Astrocyte (in vitro differentiated cells and primary cell): ENCODE measurements at places on chromosomes 7 and 10.

- DNase-seq, result no peak
Measured at GRCh38 chr7:116518961-116519360, 5.9 kb upstream of the CAV1 start.

GRCh38 chr7:44664780-44665461 lies 58.5 kb downstream of the OGDH start:
- no peak for DNase-seq

DNA sequence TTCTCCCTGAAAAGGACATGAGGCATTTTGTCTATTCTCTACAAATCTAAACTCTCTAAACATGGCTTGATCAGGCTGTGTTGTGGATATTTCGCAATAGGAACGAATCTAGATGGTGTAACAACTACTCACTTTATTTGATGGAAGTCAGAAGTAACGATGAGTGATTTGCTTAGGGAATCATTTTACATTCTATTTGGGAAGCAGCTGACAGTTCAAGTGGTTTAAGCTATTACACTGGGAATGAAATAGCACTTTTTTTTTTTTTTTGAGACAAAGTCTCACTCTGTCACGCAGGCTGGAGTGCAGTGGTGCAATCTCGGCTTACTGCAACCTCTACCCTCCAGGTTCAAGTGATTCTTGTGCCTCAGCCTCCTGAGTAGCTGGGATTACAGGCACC lies 44.1 kb downstream of the NPY start:
- DNase-seq, result no peak

GRCh38 chr7:6612819-6613218 lies 2.6 kb upstream of the ZNF853 start:
- no peak for DNase-seq

DNA sequence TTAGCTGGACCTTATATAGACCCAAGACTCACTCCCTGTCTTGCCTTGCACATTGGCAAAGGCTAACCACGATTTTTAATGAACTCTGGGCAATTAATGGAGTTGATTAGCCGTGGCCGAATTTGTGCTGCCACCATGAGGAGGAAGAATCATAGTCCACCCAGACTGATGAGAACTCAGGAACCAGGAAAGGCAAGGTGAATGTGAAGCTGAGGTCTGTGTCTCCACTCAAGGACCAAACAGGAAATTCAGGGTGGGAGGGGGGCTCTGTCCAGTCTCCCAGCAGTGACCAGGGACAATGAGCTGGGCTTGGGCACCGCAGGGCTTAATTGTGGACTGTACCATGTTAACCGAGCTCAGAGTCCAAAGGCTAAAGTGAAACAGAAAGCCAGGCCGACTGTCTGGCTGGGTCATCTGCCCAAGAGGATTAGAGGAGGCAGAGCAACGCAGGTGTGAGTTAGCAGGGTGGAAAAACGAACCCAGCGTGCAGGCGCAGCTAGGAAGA lies 127.0 kb upstream of the JCAD start:
- no peak for DNase-seq

DNA sequence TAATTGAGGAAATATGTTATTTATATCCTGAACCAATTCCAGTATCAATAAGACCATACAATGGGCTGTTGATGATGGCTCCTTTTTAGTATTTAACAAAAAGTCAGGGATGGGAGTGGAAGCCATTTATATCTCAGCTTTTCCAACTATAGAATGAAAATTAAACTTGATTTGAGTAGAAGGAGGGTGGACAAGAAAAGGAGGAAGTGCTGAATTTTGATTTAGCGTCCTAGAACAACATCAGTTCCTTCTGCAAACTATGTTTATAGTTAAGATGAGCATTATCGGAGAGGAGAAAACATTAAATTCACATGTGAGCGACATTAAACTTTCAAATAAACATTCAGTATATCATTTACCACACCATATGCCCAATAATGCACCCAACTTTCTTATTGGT lies 149.3 kb upstream of the YAE1 start:
- no peak for DNase-seq

DNA sequence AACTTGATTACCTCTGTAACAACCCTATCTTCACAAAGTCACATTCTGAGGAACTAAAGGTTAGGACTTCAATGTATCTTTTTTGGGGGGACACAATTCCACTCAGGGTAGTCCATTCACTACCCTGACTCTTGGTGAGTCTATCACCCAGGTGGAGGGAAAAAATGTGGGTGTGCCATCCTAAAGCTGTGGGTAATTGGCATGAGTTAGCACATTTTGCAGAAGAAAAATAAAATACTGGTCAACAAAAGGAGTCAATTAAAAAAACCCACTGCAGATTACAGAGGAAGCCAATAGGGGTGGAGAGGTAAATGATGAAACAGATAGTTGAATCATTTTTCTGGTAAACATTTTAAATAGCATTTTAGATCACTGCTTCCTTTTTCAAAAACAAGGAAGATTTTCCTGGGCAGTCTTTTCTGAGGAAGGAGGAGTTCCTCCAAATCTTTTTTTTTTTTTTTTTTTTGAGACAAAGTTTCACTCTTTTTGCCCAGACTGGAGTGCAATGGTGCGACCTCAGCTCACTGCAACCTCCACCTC lies 5.1 kb upstream of the BLVRA start:
- DNase-seq, result no peak

GRCh38 chr7:38723327-38723726 lies 92.2 kb upstream of the AMPH start:
- DNase-seq, result no peak

DNA sequence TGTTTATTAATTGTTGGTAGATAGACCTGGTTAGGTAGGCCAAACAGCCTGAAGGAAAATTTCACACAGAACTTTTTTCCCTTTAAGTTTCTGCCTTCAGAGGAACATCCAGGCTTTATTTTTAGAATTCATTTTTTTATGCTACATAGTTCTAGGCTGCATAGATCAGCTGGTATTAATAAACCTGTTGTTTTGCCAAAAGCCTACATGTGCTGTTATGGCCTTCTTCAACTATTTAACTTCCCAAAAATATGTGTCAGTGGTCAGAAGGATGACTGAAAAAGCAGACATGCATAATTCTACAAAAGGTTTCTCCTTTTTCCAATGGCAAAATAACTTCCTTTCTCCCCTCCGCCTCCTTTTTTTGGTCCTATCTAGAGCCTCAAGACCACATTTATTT lies 303.0 kb upstream of the DKK1 start:
- no peak for DNase-seq

GRCh38 chr7:102433219-102434038 lies at the start of gene ORAI2:
TSS of gene ORAI2 (plus strand) at chr7:102433575. CDS start at chr7:102438957, 5,382 bp downstream.
- DNase-seq, result peak; percentile 27

GRCh38 chr7:138595454-138595853 lies 105.7 kb downstream of the SVOPL start:
- no peak for DNase-seq

DNA sequence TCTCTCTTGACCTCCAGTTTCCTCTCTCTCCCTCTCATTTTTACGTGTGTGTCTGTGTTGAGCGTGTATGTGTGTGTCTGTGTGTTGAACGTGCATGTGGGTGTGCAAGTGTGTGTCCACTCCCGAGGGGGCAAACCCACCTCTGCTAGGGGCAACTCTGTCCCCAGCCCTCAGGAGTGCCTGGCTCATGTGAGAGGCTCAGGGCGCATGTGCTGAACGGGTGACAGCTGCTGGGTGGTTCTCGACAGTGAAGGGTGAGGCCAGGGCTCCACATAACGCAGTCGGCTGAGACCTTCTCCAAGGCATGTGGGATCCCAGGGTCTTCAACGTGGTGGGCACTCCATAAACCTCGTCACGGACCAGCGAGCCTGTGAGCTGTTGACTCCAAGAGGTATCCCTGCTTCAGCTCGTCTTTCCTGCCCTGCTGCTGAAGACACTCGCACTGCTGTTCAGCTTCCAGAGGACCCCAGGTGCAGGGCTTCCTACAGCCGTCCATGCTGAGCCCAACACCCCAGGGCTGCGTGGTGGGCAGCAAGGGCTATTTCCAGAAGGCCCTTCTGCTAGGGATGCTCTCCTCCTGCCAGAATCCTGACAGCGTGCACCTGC lies 361.6 kb upstream of the SHH start:
- no peak for DNase-seq

GRCh38 chr7:107978815-107979408 lies 24.0 kb downstream of the LAMB1 start:
- no peak for DNase-seq

DNA sequence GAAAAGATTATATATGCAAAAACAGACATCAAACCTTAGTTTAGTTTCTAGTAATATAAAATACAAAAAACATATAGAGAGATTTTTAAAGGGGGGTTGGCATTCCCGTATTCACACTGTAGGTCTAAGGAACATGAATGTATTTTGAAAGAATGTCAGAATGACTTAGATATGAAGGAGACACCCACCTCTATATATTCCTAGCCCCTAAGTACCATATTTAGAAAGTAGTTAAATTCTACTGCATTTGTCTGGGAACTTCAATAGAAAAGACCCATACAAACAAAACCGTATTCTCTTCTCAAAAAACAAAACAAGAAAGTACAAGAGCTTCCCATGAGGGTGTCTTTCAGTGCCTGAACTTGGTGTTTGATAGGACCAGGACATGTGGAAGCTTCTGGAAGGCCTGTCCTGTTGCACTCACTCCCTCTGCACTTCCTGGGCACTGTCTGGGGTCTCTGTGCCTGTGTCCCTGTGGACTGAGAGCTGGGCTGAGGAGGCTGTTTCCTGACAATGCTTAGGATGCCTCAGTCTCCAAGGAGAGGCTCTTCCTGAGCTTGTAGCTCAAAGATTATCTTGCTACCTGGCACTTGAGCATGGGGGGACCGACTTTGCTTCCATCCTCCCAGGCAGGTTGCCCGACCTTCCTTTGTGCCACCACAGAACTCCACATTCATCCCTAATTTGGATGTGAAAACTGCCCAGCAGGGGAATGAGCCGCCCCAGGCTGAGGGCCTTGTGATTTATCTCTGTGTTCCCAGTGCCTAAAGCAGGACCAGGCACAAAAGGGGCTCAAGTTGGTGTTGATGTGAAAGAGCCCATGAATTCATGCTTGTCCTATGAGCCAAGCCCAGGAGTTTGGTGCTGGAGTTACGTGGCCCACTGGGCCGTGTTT lies 44.4 kb upstream of the KLF6 start:
- no peak for DNase-seq

DNA sequence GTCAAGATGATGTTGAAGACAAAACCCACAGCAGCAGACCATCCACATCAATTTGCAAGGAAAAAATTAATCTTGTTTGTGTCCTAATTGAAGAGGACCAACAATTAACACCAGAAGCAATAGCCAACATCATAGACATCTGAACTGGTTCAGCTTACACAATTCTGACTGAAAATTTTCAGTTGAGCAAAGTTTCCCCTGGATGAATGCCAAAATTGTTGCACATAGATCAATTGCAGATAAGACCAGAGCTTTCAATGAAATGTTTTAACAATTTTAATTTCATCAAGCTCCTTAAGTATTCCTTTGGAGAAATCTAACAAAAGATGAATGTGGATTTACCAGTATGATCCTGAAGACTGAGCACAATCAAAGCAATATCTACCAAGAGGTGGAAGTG lies 168.6 kb downstream of the CTNNA3 start:
- DNase-seq, result no peak
